ENCODE measurements at places on chromosomes 12 and 14.

GRCh38 chr14:78752518-78753188 lies 582.5 kb downstream of the NRXN3 start:
- no peak for DNase-seq

DNA sequence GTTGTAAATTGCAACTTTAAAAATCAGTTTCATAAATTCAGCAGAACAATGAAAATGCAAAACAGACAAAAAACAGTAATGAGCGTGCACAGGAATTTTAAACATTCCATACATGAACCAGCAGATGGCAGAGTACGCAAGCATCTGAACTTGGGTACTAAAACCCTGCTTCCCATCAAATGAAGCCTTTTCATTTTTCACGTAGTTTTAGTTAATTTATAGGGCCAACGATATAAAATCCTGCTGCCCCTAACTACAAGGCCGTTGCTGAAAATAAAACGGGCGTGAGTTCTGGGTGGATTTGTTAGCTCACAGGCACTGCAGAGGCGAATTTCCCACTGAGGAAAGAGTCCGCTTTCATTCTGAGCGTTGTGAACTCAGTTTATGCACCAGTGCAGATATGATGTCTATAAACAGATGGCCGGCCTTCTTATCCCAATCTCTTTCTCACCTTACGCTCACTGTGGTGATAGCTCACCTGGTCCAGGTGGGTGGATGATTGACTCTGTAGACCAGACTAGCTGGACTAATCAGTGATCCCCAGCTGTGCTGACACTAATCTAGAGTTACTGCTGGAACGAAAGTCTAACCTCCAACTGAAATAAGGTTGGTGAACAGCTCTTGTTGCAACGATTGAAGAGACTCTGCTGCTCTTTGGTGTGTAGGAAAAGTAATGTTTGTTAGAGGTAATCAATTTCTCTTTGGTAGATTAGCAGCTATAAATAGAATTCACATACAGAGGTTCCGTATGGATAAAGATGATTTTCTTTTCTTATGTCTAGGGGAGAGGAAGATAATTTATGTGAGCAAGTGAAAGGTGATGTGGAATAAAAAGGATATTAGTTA lies 89.2 kb downstream of the PDZRN4 start:
- no peak for DNase-seq

DNA sequence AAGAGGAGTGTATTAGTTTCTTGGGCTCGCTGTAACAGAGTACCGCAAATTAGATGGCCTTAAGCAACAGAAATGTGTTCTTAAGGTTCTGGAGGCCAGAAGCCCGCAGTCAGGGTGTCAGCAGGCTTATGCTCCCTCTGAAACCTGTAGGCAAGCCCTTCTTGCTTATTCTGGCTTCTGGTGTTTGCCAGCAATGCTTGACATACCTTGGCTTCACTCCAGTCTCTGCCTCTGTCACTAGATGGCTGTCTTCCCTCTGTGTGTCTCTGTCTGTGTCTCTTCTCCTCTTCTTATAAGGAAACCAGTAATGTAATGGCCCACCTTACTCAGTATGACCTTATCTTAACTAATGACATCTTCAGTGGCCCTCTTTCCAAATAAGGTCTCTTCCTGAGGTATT lies 85.1 kb downstream of the DERA start:
- DNase-seq = no peak

DNA sequence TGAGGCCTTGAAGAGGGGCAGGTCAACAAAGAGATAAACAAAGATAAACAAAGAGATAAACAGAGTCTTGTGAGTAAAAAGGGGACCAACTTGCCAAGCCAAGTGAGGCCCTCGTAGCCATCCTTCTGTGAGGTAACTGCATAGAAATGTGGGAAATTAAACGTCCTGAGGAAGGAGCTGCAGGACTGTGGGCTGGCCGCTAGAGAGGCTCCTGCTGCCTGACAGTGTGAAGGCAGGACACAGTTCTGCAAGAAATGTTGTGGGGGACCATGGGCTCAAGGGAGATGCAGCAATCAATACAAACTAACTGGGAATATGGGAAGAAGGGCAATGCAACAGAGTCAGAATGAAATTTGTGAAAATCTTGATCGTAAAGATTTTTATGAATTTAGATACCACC lies 91.9 kb downstream of the SLC8A3 start:
- no peak for DNase-seq

GRCh38 chr14:54768501-54769129 lies 134.0 kb downstream of the GCH1 start:
- DNase-seq = no peak

- no peak for DNase-seq
These were observed 373.1 kb upstream of the DDHD1 start for GRCh38 chr14:53526200-53526599.

- DNase-seq = no peak
These were observed 96.6 kb downstream of the ZFP36L1 start for GRCh38 chr14:68696266-68696665.

DNA sequence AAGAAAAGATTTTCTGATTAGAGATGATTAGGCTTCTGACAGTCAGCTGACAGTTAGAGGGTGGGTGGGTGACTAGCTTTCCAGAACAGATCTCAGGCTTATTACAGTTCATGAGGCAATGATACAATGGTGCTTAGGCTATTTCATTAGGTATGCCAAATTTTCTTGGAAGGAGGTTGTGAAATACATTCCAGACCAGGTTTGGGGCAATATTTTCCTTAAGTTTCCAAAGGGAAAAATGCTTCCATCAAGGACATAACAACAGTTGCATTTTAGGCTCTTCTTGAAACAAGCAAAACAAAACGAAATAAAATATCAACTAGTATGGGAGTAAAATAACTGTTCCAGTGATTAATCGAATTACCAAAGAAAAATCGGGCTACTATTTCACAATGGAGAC lies 59.3 kb upstream of the CNTN1 start:
- no peak for DNase-seq

- no peak for DNase-seq
These were observed 55.4 kb downstream of the FBRSL1 start for GRCh38 chr12:132545164-132545953.

- no peak for DNase-seq
These were observed 15.7 kb upstream of the IFT81 start for GRCh38 chr12:110108309-110109036.

DNA sequence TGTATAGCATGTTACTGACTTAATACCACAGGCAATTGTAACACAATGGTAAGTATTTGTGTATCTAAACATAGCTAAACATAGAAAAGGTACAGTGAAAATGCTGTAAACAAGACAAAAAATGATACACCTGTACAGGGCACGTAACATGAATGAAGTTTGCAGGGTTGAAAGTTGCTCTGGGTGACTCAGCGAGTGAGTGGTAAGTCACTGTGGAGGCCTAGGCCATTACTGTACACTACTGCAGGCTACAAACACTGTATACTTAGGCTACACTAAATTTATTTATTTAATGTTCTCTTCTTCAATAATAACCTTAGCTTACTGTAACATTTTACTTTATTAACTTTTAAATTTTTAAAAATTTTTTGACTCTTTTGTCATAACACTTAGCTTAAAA lies 158.4 kb downstream of the IPO8 start:
- no peak for DNase-seq

GRCh38 chr12:124497658-124498057 lies 69.8 kb downstream of the NCOR2 start:
- no peak for DNase-seq

- no peak for DNase-seq
These were observed 127.3 kb upstream of the TMPO start for GRCh38 chr12:98388126-98388525.

- DNase-seq = no peak
These were observed 182.0 kb downstream of the DICER1 start for GRCh38 chr14:94975366-94975765.

- DNase-seq = no peak
These were observed 231.4 kb downstream of the ALG10 start for GRCh38 chr12:34253674-34254073.

GRCh38 chr12:104413330-104413729 lies 43.4 kb upstream of the CHST11 start:
- no peak for DNase-seq

GRCh38 chr12:55728939-55729818 lies at the start of gene CD63:
Gene CD63, minus strand, starts transcription at chr12:55729009. Its CDS starts 668 bp downstream, at chr12:55728341.
- DNase-seq = peak; percentile 75

GRCh38 chr12:12691549-12691948 lies 4.4 kb downstream of the GPR19 start:
- no peak for DNase-seq

GRCh38 chr12:11499806-11500187 lies 104.4 kb upstream of the PRB2 start:
- no peak for DNase-seq

DNA sequence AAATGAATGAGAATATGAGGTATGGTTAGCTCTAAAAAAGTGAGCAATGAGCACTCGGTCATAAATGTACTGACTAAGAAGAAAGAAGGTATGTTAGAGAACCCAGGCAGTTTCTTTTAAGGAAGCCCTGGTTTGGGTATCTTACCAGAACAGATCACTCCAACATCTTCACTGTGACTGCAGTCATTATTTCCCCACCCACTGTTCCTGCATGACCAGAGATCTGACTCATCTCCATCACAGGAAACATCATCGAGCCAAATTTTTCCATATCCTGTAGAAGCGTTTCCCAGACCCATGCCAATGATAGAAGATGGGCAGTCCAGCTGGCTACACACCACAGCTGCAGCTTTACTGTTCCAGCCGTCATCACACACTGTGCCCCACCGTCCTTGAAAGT lies 48.0 kb downstream of the CD163L1 start:
- no peak for DNase-seq

DNA sequence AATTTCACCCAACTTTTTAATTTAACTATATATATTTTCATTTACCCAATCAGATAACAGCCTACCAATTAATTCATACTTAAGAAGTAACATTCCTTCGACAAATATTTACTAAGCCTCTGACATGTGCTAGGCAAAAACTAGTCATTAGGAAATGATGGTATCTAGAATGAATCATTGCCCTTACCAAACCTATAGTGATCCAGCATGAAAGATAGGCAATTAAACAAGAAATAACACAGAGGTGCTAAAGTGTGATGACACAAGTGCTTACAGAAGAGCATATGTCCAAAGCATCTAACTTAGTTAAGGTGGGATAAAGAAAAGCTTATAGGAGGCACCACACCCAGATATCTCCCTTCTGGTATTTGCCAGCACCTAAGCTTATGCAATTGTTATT lies 166.5 kb upstream of the RASSF8 start:
- no peak for DNase-seq

DNA sequence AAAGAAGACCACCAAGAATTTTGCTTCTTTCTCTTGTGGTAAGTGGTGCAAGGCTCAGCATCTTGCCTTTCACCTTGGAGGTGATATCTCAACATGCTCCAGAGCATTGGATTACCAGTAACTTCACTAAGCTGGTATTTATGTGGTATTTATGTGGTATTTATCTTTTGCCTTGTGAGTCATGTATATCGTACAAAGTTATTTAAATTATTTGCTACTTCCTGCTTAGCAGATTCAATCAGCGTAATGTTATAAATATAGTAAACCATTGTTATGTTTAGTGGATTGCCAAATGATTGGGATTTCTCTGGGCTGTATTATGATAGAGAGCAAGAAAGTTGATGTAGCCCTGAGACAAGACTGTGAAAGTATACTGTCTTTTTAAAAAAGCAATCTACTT lies 366.4 kb downstream of the IPO8 start:
- DNase-seq = no peak

GRCh38 chr14:51616256-51616655 lies 35.5 kb upstream of the FRMD6 start:
- DNase-seq = no peak

DNA sequence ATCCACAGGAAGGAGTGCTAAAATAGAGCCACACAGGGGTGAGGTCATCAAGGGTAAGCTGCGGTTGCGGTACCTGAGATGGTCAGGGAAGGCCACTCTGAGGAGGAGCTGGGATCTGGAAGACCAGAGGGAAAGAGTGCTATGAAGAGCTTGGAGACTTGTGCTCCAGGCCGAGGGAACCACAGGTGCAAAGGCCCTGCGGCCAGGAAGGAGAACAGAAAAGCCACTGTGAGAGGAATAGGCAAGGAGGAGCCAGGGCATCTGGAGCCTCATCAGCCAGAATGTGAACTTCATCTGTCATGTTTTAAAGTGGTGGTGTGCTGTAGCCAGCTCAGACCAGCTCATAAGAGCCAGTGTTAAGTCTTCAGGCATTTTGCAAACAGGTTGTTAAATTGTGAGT lies 5.5 kb upstream of the CCDC197 start:
- DNase-seq = no peak

DNA sequence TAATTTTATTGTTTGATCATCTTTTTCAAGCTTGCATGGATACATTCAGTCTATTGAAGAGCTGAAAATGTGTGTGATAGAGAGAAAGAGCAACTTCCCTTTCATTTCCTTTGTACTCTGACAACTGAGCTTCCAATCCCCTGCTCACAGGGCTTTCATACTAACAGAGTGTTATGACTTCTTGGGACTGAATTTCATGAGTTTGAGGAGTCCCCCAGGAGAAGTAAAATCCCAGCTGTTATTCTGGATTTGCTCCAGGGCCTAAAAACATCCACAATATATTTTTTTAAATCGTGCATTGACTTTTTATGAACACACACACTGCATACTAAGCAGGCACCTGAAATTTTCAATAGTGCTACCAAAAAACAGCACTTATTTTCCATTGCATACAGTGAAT lies 195.8 kb upstream of the CAND1 start:
- no peak for DNase-seq

DNA sequence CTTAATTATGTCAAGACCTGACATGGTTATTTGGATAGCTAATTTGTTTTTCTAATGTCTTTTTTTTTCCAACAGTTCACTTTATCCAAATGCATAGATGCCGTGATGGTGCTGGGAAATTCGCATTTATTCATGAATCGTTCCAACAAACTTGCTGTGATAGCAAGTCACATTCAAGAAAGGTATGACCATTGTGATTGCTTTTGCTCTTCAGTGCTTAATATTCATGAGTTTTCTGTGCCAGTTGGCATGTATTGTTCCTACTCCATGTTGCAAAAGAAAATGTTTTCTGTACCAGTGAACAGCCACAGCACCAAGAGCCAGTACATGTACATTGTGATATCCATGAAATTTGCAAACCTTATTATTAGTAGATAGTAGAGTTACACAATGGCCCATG lies 11.8 kb downstream of the GTF2H3 start:
- DNase-seq = no peak

DNA sequence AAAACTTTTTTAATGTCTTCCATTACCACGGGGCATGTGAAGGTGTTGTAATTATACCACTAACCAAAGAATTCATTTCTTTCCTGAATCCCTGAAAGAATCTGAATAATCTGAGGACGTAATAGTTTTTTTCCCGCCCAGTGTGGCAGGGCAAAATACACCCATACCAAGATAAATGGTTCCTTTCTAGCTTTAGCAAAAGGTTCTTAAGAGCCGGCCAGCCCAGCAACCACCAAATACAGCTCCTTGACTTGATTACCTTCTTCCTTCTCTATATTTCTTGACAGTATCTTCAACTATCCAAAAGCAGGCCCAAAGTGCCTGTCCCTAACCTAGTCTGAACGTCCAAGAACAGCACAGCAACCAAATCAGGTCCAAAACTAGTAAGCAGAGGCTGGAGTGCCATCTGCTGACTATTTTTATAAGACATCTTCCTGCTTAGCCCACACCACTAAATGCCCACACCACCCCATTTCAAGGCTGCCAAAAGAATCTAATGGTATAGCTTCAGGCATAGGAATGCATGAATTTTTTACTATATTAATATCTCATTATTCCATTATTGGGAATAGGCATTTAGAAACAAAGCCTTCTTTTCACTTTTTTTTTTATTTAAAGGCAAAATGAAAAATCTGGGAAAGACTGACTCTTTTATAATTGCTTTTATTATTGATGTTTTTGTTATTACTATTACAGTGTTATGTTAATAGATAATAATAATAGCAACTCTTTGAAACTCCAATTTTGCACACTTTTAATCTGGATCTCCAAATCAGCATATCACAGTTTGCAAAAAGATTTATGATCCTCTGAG lies 524.4 kb downstream of the MED13L start:
- peak; percentile 9 for DNase-seq

Data from stimulated activated naive B cell treated with anti-CD40 and anti-IgM and Interleukin-4, amounts not matched to agents 10 μg/mL and 1 μg/mL and 100 μg/mL, for 72 hours (primary cell).